Renal cortical epithelial cell (primary cell): ENCODE measurements at places on chromosomes 16 and 17. TPM values are rescaled to one million over a fixed set of nuclear protein-coding genes. Genes with fewer than 3 reads are reported as not detected.

DNA sequence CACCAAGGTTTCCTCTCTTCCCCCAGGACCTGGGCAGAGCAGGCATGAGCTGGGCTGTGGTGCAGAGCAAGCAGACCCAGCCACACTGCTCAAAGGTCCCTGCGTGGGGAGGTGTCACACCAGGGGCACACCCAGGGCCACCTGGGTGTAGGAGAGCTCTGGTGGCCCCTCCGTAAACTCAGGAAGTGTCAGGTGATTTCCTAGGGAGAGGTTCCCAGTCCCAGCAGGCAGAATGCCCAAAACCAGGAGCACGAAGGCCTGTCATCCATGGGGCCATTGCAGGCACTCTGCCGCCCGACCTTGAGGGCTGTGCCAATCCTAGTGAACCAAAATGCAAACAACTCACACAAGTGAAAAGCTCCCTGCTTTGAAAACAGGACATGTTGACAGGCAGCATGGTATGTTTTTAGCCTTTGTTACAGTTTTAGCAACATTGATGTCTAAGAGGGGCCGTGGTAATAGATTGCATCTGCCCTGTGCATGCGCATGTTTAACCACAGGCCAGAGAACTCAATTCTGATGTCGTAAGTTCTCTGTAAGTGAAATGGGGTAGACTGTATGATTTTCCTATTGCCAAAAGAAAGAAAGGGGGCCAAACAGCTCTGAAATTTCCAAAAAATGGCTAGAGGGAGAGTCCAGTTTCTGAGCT, 21.3 kb downstream of the CIBAR2 start:
- no peak for DNase-seq

GRCh38 chr17:79664930-79665737, 54.3 kb upstream of the RBFOX3 start:
- DNase-seq: no peak

GRCh38 chr17:65190467-65191097, 53.4 kb downstream of the RGS9 start:
- DNase-seq: peak; percentile 38

- no peak for DNase-seq
Measured at GRCh38 chr16:74633686-74634085, 26.8 kb upstream of the GLG1 start.

ABCA10 gene
- total RNA-seq: 0.55 TPM in 1 of 2 replicates, not detected in the other

GP1BA gene
- total RNA-seq: not detected in 2 replicates

GRCh38 chr17:29747660-29748059, 124.9 kb upstream of the CORO6 start:
- DNase-seq: no peak

TOM1L2 gene
- total RNA-seq: 15.3 and 58.5 TPM in 2 replicates

DNA sequence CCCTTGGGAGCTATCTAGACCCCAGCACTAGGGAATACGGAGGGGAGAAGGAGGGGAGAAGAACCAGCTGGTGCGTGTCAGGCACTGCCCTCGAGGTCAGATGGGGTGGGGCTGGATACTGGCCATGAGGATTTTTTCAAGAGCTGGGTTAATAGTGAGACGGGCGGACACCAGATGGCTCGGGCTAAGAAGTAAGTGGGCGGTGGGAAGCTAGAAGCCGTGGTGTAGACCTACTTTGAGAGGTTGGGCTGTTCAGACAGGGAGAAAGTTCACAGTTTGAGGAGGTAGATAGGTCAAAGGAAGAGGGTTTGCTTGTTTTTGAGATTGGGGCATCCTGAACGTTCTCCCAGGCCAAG, 303.8 kb downstream of the SEC14L1 start:
- DNase-seq: no peak

- no peak for DNase-seq
Measured at GRCh38 chr17:8465759-8466158, 30.1 kb downstream of the NDEL1 start.

GRCh38 chr17:76207275-76208059, 32.8 kb downstream of the RNF157 start:
- no peak for DNase-seq

DNA sequence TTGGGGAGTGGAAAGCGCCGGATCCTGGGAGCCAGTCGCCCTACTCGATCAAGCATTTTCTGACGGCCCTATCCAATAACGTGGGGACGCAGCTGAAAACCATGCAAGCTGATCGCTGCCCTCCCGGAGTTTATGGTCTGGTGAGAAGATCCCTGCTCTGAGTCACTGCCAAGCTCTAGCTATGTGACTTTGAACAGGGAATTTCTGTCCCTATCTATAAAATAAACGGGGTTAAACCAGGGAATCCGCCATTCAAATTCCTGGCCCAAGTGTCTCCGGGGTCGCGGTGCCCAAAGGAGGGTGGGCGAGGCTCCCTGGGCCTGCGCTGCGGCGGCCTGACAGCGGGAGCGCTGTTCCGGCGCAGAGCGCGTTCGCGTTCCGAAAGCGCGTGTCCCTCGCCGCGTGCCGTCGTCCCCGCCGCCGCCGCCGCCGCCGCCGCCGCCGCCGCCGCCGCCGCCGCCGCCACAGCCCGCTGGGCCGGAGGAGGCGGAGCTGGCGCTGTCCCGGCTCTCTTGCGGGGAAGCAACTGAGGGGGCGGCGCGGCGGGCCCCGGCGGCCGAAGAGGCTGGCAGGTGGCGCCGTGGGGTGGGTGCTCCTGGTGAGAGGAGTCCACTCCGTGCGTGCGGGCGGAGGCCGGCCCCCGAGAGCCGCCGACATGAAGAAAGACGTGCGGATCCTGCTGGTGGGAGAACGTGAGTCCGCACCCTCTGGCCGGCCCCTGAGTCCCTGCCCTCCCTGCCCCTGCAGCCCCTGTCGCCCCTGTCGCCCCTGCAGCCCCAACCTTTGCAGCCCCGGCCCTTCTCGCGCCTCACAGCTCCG, at the start of gene RHOT1:
Gene RHOT1 (plus strand): TSS at position 465 of the 819 bp plus-strand sequence. CDS start 191 bp downstream, at position 656.
- DNase-seq: peak; percentile 89

DNA sequence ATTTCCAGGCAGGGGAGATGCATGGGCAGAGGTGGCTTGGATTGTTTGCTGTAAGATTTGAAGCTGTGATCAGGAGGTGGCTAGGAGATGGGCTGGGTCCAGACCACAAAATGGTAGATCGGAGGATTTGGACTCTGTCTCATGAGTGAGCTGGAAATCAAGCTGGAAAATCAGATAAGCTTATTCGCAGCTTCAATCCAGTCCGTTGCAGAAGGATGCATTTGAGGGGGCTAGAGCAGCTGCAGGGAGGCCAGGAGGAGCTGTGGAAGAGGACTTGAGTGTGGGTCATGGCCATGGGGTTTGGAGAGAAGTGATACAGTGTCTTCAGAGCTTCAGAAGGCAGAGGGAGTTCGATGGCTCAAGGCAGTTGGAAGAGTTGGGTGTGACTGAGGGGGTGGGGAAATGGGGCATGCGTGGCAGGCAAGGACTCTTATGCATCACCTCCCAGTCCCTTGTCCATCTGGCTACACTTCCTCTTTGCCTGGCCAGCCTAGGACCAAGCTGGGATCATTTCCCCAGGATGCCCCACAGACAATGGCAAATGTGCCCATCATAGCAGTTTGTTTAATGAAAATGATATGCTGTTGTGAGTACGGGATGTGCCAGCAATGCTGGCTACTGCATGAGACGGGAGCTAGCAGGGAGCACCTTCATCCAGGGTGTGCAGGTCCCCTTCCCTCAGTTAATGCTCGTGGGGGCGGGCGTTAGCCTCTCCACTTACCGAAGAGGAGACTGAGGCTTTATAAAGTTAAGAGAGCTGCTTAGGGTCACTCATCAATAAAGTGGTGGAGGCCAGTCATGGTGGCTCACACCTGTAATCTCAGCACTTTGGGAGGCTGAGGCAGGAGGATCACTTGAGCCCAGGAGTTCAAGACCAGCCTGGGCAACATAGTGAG, 20.6 kb downstream of the QPRT start:
- no peak for DNase-seq

DNA sequence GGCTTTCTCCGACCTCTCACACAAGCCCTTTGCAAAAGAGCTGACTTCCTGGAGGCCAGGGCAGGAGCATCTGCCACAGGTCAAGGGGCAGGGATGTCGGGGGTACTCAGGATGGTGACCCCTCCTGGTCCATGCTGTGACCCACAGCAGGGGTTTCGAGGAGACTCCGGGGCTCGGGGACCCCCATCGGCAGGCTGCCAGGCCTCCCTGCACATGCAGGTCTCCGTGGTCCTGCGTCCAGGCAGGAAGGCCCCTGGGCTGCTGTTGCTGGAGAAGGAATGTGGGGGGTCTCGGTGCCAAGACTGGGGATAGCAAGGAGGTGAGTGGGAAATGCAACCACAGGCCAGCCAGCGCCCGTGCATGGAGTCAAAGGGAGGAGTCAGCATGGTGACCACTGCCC, 11.6 kb downstream of the NATD1 start:
- no peak for DNase-seq

- no peak for DNase-seq
Measured at GRCh38 chr16:75097941-75098901, 18.4 kb downstream of the LDHD start.

HOXB7 gene
- 23.2 and 24.0 TPM in 2 replicates for total RNA-seq

DNA sequence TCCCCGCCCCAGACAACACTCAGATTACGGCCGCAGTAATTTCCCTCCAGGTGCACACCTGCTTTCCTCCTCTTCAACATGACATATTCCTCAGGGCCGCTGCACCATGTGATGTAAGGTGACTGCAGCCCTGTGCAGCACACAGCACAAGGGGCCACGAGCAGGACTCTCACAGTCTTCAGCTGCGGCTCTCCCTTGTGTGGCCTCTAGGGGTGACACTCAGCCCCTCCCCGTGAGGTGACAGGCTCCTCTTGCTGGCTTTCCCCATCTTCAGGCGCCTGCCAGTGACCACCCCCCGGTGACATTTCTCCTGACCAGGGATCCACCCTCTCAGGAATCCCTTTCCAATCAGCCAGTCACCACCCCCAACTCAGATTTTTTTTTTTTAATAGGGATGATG, 31.3 kb upstream of the ABCC3 start:
- DNase-seq: no peak

EVI2B gene
- not detected in 2 replicates for total RNA-seq

KRT33A gene
- not detected in 2 replicates for total RNA-seq

DNA sequence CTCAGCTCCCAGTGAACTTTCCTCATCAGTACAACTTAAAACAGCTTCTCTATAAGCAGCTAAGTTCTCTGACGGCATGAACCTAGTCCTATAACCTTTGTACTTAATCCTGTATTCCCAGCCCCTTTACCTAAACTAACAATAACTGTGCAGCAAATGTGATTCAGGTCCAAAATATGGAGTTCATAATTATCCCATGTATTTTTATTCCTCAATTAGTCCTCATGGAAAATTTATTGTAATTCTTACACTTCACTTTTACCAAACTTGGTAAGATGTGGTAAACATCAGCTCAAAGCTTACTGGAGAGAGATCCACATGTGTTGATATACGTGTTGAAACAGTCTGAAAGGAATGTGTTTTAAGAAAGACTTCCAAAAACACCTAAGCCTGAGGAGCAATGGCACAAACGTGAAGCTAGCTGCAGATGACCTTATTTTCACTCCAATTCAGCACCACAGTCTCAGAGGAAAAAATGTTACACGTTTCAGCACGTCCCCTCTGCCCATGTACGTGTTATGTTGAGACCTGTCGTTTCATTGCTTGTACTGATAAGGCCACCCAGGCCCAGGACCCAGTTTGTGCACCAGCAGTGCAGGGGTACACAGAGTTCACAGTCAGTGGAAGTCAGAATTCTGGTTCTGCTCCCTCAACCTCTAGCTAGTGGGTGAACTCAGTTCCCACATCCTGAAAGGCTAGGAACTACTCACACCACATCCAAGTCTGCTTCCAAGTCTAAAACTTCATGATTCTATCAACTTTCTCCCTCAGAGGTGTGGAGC, 7.1 kb downstream of the USP31 start:
- peak; percentile 57 for DNase-seq

GRCh38 chr17:77441130-77441920, 300.6 kb downstream of the SEC14L1 start:
- DNase-seq: no peak
